ENCODE measurements at places on chromosomes 3 and 15.

GRCh38 chr3:81951636-81952035, 190.2 kb upstream of the GBE1 start:
- no peak for DNase-seq

DNA sequence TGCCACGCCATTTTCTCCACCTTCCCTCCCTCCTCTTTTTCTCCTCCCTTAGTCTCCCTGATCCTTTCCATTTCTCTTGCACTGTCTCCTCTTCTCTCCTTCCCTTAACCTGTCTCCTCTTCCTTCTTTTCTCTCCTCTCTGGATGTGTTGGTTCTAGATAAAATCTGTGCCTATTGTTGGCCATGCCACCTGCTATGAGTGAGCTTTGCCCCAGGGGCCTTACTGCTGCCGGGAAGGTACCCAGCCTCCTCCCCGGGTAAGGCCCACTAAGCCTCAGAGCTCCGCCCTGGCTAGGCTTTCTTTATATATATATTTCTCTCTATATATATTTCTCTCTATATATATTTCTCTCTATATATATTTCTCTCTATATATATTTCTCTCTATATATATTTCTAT, 14.7 kb downstream of the GPD1L start:
- DNase-seq, result no peak

DNA sequence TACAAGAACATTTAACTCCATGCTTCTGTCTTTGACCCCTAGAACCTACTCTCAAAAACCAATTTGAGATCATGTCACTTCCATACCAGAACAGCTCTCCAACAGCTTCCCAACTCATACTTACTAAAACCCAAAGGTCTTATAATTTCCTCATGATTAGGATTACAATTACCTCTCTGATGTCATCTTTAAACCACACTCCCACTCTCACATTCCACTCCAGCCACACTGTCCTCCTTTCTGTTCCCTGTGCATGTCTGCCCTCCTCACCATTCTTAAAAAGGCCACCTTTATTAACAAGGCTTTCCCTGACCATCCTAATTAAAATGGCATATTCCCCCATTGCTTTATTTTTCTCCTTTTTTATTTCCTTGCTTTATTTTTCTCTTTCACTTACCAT, 18.9 kb downstream of the PHC3 start:
- no peak for DNase-seq

DNA sequence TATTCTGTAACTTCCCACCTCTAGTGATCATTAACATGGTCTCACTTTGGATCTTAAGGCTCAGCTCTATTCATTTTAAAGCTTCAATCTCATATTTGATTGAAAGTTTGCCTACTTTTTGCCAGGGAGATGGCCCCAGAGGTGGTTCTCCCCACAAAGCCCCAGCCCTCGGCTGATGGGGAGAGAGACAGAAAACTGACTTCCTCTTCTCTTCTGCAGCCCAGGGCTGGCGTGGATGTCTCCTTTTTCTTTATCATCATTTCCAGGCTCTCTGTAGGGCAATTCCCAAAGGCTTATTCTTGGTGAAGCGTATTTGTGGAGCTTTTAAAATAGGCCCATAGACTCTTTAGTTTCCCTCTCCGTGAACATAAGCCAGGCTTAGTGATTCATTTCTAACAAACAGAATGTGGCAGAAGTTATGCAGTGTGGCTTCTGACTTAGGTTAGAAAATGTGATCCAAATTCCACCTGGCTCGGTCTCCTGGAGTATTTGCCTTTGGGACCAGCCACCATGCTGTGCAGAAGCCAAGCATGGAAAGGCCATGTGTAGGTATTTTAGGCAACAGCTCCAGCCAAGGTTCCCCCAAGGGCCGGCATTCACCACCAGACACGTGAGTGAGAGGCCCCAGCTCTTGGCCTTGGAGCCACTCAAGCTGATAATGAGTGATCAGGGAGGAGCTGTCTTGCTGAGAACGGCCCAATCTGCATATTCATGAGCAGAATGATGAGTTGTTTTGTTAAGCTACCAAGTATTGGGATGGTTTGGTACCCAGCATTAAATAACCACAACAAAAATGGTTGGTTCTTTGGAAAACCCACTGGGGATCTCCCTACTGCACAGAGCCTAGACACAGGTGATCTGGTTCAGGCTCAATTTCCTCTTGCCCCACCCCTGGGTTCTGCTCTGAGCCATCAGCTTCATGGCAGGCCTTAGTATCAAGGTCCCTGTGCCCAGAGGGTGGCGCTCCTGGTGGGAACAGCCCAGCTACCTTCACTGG, 353.2 kb upstream of the PROK2 start:
- DNase-seq, result no peak

- DNase-seq, result no peak
Observed at GRCh38 chr3:118943597-118943996, 91.0 kb downstream of the IGSF11 start.

DNA sequence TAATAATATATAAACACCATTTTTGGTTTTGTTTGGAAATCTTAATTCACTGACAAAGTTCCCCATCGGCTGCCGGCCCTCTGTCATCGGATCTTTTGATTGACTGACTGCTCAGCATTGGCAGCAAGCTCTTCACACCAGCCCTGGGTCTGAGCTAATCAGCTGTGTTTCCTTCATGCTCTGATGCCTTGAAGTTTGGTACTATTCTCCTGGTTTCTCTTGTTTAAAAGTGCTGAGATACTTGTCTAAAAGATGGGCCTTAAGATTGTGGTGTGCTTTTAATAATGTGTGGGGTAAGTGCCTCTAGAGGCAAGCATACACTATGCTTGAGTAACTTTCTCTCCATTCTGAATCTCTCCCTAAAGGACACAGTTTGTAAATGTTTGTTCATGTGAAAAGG, 415.5 kb upstream of the TPRG1 start:
- no peak for DNase-seq

DNA sequence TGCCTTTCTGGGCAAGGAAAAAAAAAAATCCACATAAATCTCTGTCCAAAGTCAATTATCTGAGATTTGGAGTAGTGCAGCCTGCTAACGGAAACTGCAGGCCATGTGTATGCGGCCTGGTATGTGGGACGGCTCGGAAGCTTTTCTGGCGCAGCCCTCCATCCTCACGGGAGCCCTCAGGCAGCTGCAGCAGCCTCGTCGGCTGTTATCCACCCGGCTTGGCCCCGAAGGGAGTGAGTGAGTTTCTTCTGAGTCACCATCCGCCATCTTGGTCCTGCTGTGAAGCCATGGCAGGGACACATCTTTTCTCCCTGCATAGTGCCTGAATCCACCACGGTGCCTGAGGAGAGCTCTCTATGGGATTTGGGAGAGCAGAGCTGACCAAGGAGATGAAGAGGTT, 62.8 kb downstream of the POLR2M start:
- DNase-seq, result no peak

DNA sequence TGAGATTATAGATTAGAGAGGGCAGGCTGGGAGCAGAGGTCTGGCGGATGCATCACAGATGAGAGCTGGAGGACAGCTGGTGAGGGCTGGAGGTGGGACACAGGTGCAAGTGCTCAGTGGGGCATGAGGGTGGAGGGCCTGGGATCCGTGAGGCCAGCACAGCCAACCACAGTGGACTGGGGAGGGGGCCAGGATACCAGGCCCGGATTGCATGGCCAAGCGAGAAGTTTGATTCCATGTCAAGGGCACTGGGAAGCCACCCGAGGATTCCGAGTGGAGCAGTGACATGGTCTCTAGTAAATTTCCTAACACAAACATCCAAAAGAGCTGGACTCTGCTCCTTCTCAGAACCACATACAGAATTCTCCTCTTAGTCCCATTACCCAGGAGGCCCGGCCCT, 44.0 kb upstream of the SLC41A3 start:
- no peak for DNase-seq

DNA sequence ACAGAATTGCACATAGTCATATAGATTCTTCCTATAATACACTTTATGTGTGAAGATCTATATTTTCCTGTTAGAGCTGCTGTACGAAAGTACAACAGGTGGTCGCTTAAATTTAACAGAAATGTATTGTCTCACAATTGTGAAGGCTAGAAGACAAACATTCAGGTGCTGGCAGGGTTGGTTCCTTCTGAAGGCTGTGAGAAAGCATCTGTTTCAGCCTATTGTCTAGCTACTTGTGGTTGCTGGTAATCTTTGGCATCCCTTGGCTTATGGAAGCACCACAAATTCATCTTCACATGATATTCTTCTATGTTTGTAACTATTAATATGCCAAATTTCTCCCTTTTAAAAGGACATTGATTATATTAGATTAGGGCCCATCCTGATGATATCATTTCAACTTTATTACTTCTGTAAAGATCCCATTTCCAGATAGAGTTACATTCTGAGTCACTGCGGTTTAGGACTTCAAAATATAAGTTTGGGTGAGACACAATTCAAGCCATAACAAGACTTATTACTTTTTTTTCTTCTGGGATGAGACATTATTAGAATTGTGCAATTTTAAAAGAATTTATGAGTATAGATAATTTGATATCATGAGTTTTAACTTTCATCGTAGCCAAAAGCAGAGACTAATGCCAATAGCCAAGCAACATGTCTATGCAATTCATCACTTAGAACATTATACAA, 248.1 kb upstream of the BCHE start:
- DNase-seq, result no peak

- DNase-seq, result no peak
Observed at GRCh38 chr3:190849607-190850006, 12.9 kb downstream of the GMNC start.

DNA sequence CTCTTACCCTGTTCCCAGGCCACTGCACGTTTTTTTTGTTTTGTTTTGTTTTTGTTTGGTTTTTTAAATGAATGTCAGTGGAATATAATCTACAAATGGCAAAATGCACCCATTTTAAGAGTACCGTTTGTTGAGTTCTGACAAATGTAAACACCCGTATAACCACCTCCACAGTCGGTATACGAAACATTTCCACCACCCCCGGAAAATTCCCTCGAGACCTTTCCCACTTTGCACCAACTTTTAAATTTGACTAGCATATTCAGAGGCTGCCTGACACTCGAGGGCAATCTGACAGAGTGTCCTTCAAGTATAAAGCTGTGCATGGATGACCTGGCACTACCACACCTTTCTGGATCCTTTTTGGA, 613 bp upstream of the ARHGEF3 start:
- DNase-seq, result no peak

DNA sequence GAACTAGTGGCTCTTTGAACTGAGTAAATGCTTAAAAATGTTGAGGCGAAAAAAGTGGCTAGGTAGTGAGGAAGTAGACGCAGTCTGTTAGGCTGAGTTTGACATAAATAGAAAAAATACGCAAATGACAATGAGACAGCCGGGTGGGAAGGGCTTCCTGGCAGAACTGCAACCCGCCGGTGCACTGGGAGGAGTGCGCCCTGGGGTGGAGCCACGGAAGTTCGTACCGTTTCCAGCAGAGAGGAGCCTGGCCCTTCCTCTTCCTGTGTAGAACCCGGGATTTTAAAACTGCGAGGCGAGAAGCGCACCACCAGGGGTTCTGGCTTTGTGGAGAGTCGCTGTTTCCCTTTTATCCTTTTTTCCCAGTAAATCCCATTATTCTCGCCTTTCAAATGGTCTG, 602.6 kb downstream of the PYDC2 start:
- DNase-seq, result no peak

GRCh38 chr3:74624301-74624700, 9.8 kb upstream of the CNTN3 start:
- no peak for DNase-seq

GRCh38 chr15:86295511-86295910, 215.8 kb downstream of the AGBL1 start:
- DNase-seq, result no peak

- no peak for DNase-seq
Observed at GRCh38 chr3:140365872-140366697, 311.8 kb upstream of the TRIM42 start.

- no peak for DNase-seq
Observed at GRCh38 chr3:161989012-161989411, 492.4 kb downstream of the OTOL1 start.

DNA sequence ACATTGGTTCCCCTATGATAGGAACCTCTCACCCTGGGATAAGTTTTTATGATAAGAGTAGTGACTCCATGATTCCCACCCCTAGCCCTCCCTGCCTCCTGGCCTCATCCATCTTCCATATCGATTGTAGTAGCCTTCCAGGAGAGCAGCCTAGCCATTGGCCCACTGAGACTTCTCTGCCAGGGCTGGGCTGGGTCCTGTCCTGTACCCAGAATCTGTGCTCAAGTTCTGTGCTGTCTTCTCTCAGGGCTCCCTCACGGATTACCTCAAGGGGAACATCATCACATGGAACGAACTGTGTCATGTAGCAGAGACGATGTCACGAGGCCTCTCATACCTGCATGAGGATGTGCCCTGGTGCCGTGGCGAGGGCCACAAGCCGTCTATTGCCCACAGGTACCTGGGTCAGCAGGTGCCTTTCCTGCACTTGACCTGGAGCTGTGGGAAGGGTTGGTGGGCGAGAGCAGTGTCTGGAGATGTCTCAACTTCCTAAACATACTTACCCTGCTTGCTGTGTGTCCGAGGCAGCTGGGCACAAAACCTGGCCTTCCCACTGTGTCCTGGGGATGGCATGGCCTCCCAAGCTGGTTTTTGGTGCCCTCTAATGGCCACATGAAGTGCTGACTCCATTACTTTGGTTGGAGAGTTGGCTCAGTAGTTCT, 16.6 kb upstream of the EXOG start:
- DNase-seq, result peak; percentile 64

DNA sequence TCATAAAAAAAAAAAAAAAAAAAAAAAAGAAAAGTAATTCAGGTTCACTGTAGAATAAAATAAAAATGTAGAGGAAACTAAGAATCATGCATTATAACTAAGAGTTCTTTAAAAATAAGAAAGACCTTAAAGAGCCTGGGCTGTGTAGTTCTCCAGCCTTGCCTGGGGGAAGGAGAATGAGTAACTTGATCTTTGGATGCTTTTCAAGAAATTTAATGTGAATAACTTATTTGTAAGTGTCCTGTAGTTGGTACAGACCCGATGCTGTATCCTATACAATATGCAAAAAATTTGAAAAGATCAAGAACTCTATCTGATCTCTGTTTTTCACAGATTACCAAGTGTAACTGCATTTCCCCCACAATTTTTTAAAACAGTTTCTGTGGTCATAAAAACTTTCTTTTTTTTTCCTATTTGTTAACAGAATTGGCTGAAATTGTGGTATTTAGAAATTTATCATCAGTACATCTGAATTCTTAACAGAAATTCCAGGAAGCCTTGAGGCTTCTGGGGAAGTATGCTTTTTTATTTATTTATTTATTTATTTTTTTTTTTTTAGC, 195.3 kb downstream of the THRB start:
- no peak for DNase-seq

DNA sequence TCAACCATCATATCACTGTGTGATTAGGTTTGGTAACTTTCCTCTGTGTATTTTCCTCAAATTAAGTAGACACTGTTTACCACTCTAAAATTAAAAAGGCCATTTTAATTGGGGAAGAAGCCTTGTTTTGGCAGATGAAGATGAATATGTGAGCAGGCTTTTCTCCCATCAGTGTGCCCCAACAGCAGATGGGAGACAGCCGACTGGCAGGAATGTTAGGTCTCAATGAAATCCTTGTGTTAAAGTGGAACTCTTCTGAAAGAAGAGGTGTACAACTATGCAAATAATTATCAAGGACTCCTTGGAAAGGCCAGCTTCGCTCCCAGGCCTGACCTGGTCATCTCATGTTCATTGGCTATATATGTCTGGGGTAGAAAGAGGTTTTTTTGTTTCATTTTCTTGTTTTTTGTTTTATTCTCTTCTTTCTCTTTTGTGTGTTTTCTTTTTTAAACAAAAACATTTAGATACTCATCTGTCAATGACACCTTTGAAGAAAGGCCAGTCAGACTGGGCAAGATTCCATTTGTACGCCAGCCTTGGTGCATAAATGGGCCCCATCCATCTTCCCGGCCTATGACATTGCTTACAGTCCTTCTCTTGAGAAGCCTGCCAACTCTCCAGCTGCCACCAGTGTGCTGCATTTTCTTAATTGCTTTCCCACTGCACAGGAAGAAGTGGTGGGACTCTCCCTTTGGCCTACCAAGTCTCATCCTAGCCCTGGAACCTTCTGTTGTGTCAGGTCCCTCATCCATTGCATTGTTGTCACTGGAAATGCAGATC, 25.8 kb downstream of the LRTM1 start:
- no peak for DNase-seq
